ENCODE measurements at places on chromosomes 5 and 9. TPM values are rescaled to one million over a fixed set of nuclear protein-coding genes. Genes with fewer than 3 reads are reported as not detected.

DNA sequence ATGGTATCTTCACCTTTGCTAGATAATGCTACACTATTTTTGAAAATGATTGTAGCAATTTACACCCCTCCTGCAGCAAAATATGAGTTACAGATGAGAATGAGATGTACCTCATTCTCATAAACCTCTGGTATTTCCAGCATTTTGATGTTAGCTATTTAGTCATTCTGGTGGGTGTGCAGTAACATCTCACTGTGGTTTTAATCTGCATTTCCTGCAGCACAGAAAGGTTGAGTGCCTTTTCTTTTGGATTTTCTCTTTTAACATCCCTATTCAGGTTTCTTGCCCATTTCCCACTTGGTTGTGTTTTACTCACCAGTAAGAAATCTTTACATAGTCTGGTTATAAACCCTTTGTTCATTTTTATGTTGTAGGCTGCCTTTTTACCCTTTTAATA is 206.2 kb downstream of the NR3C1 start:
- DNase-seq: no peak

DNA sequence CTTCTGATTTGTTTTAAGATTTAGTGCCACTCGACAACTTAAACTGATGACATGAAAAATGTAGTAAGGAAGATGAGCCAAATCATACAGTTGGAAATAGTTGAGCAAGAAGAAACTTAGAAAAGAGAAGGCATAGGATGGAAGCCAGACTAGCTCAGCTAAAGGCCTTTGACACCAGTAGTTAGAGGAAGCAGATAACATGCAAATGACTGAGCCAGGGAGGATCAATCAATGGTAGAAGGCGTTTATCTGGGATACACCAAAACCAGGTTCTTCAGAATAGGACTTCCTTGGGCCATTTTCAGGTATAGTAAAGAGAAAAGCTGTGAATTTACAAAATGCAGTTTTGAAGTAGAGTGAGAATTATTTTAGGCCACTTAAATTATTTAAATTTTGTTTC is 3.2 kb downstream of the TDRD7 start:
- DNase-seq: no peak

DNA sequence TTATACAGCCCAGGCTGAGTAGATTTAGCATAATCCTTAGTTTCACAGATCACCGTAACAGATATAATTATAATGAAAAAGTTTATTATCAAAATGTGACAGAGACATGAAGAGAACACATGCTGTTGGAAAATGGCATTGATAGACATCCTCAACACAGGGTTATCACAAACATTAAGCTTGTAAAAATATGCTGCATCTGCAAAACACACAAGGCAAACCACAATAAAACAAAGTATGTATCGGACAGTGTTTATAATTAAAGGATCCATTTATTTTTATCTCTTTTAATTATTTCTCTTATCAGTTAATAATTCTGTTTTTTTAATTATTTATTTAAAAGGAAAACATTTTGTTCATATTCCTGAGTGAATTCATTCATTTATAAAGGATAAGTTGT is 829.9 kb upstream of the CDH9 start:
- DNase-seq: no peak

The PCDHA5 gene
- total RNA-seq: not detected

Data from naive thymus-derived CD4-positive, alpha-beta T cell (primary cell).